T-cell (primary cell): ENCODE measurements at places on chromosomes 13 and 19. TPM values are rescaled to one million over a fixed set of nuclear protein-coding genes. Genes with fewer than 3 reads are reported as not detected.

- H3K27ac ChIP-seq: peak within 1 kb of the TSS; percentile 74
- DNase-seq: no peak
- H3K36me3 ChIP-seq: no peaks in the 10 kb centered on the region
- no peaks in the 10 kb centered on the region for H3K27me3 ChIP-seq
- H3K4me3 ChIP-seq: peak within 1 kb of the TSS; percentile 80
Measured at GRCh38 chr19:1863328-1863637, at the start of gene KLF16. TSS of gene KLF16 (minus strand) at chr19:1863579. CDS start at chr19:1863497, 82 bp downstream.

The SRRM5 gene
- 1.6 TPM for total RNA-seq

- no peaks in the 10 kb centered on the region for H3K4me1 ChIP-seq
- H3K27ac ChIP-seq: no peak overlapping the region
- DNase-seq: no peak
- H3K4me3 ChIP-seq: no peak overlapping the region
Measured at GRCh38 chr13:59681636-59682311, 482.0 kb downstream of the DIAPH3 start.

The SIGLEC14 gene
- 1.1 TPM for total RNA-seq

DNA sequence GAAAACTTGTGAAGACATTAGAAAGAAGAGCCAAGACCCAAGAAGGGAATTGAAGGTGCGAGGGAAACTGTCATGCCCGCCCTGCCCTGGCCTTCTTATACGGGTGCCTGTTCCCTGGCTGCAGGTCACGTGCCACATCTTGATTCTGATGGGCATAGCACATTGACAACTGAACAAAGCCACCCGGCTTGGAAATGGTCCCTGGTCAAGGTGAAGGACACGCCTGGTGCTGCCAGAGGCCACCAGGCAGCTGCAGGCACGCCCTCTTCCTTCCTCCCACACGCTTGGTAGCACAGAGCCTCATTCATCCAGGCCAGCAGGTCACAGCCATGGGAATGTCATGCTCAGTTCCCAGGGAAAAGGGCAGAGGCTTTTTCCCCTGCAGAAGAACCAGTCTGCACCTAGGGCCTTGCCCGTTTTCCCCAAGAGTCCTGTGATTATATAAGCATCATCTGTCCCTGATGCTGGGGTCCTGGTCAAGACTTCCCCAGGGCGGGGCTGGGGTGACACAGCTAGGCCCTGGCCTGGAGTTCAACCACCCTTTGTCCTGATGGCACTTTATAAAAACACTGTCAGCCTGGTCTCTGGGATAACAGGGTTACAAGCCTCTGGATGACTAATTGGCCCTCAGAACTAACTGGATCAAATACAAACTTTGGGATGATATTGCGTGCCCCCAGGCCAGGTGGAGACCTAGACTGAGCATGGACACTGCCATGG, 56.0 kb downstream of the CDADC1 start:
- H3K4me1 ChIP-seq: no peaks in the 10 kb centered on the region
- no peak overlapping the region for H3K4me3 ChIP-seq

DNA sequence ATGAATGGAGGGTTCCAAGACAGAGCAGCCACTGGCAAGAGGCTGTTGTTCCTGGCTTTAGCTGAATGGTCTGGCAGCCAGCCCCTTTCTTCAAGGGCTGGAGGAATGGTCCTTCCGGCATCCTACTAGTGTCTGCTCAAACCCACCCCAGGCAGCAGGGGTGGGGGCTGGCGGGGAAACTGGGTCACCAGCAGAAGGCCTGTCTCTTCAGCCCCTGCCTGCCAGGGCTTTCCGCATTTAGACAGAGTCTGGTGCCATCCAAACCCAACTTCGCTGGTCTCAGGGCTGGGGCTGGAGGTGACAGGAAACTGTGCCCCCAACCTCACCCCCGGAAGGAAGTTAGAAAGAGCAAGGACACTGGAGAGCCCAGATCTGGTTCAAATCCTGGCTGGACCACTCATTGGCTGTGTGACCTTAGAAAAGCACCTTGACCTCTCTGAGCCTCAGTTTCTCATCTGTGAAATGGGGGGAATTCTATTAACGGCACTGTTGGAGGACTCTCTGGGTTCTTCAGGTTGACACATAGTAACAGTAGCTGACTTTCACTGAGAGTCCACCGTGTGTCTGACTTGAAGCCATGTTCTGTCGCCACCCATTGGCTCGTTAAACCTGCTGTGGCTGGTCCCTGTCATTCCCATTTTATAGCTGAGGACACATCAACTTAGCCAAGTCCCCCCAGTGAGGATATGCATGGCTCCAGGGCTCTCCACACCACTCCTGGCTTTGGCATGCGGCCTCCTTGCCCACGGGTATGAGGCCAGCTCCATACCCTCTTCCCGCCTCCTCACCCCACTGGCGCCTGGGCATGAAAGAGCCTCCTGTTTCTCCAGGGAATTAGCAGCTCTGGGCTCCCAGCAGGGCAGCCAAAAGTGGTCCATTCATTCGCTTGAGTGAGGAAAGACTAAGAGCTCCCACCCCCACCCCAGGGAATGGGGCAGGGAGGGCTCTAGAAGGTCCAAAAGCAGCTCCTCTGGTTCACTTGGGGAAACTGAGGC, 2.5 kb upstream of the NR2C2AP start:
- H3K36me3 ChIP-seq: peaks cover 2% of the 10 kb centered on the region
- no peaks in the 10 kb centered on the region for H3K27me3 ChIP-seq
- peaks cover 57% of the 10 kb centered on the region for H3K4me1 ChIP-seq
- no peak overlapping the region for H3K27ac ChIP-seq
- no peak overlapping the region for H3K4me3 ChIP-seq

DNA sequence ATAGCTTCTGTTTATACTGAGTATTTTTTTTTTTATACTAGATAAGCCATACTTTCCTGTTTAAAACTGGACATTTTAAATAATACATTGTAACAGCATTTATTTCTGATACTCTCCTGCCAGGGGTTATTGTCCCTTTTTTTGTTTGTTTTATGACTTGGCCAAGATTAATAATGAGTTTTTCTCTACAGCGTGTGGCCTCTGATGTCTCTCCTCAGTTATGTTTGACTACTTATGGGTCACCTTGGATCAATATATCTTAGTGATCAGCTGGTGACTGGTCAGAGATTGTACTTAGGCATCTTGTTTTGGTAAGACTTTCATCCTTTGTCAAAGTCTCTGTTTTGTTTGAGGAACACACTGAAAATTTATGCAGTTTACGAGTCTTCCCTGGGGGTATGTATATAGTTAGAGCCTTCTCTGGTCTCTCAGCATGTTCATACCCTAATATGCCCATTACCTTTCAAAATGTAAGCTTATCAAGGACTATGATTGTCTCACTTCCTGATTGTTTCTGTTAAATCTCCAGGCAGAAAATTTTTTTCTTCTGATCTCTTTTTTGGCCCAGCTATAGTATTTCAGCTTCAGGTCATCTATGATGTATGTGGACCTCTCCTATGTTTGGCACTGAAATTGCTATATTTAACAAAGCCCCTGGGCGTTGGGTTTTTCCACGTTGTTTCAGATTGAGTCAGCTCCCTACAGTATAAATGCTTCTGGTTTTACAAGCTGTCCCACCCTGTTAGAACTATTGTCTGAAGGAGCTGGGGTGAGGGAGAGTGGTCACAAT, 87.9 kb downstream of the URI1 start:
- H3K27ac ChIP-seq: no peak overlapping the region
- no peak overlapping the region for H3K4me3 ChIP-seq
- no peaks in the 10 kb centered on the region for H3K27me3 ChIP-seq
- no peaks in the 10 kb centered on the region for H3K36me3 ChIP-seq
- no peaks in the 10 kb centered on the region for H3K4me1 ChIP-seq

GRCh38 chr13:43360892-43361610, 337.7 kb downstream of the DNAJC15 start:
- DNase-seq: no peak
- no peak overlapping the region for H3K4me3 ChIP-seq
- H3K27me3 ChIP-seq: no peaks in the 10 kb centered on the region
- no peaks in the 10 kb centered on the region for H3K36me3 ChIP-seq
- H3K27ac ChIP-seq: no peak overlapping the region
- H3K4me1 ChIP-seq: no peaks in the 10 kb centered on the region

GRCh38 chr13:104288496-104288895, 1222.3 kb upstream of the SLC10A2 start:
- H3K27ac ChIP-seq: no peak overlapping the region
- no peaks in the 10 kb centered on the region for H3K36me3 ChIP-seq
- no peaks in the 10 kb centered on the region for H3K4me1 ChIP-seq
- H3K27me3 ChIP-seq: no peaks in the 10 kb centered on the region
